Testis (tissue), 5 donors: ENCODE measurements at places on chromosomes 7 and 10.

- no peak for DNase-seq
Measured at GRCh38 chr10:93790439-93790838, 32.7 kb downstream of the LGI1 start.

DNA sequence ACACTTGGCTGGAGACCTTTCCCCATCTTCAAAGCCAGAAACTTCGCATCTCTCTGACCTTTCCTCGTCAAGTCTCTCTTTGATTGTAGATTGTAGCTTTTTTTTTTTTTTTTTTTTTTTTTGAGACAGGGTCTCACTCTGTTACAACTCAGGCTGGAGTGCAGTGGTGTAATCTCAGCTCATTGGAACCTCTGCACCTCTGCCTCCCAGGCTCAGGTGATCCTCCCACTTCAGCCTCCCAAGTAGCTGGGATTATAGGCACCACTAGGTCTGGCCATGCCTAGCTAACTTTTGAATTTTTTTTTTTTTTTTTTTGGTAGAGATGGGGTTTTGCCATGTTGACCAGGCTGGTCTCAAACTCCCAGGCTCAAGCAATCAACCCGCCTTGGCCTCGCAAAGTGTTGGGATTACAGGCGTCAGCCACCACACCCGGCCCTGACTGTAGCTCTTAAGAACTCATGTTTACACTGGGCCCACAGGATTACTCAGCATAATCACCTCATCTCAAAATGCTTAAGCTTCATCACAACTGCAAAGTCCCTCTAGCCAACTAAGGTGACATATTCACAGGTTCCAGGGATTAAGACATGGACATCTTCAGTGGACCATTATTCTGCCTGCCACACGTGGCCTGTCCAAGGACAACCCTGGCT lies 11.7 kb downstream of the POLL start:
- DNase-seq = no peak

GRCh38 chr7:102077081-102077480 lies 209.6 kb upstream of the SH2B2 start:
- DNase-seq = no peak

- no peak for DNase-seq
Measured at GRCh38 chr10:123835575-123835974, 56.0 kb downstream of the CPXM2 start.

GRCh38 chr10:28580825-28581224 lies 47.9 kb downstream of the WAC start:
- DNase-seq = no peak

DNA sequence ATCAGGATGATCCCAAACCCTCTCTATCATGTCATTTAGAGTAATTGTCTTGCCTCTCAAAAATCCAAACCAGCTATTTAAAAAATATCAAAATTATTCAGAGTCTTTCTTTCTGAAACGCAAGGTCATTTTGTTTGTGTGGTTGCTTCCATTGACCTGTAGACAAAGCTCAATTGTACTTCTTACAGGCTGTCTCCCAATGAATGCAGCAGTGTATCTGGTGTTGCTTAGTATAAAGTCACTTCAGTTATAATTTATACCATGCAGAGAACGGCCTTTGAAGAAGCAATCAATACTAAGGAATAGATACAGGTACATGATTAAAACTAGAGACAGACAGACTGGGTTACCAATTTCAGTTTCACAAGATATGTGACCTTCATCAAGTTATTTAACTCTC lies 80.9 kb downstream of the DOCK4 start:
- no peak for DNase-seq

DNA sequence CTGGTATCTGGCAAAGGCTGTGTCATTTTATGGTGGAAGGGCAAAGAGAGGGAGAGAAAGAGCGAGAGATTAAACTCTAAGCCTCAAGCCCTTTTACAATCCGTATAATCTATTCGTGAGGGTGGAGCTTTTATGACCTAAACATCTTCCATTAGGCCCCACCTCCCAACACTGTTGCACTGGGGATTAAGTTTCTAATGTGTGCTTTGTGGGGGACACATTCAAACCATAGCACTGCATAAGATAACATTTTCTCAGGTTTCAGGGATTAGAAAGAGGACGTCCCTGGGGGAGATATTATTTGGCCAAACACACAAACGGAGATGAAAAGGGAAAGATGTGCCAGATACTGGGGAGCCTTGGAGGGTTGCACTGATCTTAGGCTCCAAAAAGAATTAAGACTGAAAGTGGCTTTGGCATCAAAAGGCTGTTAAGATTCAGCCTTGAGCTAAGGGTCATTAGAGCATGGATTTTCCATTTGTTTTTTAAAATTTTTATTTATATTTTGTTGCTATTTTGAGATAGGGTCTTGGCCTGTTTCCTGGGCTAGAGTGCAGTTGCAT lies 19.0 kb downstream of the COL26A1 start:
- DNase-seq = no peak

DNA sequence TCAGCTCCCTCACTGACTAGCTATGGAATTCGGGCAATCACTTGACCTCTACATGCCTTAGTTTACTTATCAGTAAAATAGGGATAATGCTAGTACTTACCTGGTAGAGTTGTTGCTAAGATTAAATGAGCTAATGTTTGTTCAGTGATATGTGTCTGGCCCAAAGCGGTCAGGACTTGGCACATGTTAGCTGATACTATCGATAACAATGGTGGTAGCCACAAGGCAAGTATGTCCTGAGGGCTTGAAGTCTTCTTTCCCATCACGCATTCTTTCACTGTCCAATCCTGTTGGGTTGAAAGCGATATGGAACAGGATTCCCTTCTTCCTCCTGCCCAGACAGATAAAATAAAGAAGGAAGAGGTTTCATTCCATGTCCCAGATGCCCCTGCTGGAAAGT lies 25.5 kb upstream of the MXI1 start:
- no peak for DNase-seq

GRCh38 chr7:135757719-135758411 lies 9.3 kb upstream of the FAM180A start:
- peak; percentile 43 for DNase-seq

- no peak for DNase-seq
Measured at GRCh38 chr7:120951826-120952225, 1.2 kb downstream of the ING3 start.

GRCh38 chr10:35442028-35442427 lies 105.7 kb downstream of the CCNY start:
- DNase-seq = no peak

- DNase-seq = no peak
Measured at GRCh38 chr10:26528715-26529393, 90.7 kb downstream of the APBB1IP start.

GRCh38 chr10:43863859-43864591 lies 215.3 kb upstream of the ZNF32 start:
- DNase-seq = no peak

DNA sequence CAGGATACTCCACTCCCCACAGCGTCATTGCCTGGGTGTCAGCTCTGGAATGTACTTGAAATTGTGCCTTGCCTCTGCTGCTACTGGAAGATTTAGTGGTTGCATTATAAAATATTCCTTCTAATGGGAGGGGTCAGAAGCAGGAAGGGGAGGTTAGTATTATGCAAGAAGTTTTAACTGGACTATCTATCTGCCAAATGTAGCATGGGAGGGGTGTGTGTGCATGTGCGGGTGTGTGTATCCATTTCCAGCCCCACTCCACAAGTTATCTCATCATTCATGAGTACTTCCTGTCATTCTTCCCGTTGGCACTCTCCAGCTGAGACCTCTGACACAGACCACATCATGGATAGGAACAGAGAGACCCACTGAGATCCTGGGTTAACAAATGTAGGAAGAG lies 13.4 kb downstream of the MBL2 start:
- no peak for DNase-seq

DNA sequence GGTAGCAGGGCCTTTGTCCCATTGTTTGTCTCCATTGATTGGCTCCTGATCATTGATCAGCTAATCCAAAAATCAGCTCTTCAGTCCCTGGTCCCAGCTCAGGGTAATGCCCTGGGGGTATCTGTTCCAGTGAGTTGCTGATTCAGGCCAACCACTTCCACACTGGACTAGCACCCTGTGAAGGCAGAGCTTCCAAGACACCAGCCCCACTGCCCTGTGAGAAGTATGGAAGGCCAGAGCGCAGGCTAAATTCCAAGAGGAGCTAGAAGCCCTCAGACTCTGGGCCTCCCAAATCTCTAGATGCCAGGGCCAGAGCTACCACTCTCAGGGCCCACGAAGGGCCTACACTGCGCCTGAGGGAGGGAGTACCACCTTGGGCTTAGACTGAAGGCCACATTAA lies 10.4 kb downstream of the TMEM72 start:
- no peak for DNase-seq

- DNase-seq = no peak
Measured at GRCh38 chr10:86706401-86706841, 38.1 kb downstream of the LDB3 start.

- DNase-seq = no peak
Measured at GRCh38 chr10:103254538-103255325, 9.0 kb downstream of the RPEL1 start.

DNA sequence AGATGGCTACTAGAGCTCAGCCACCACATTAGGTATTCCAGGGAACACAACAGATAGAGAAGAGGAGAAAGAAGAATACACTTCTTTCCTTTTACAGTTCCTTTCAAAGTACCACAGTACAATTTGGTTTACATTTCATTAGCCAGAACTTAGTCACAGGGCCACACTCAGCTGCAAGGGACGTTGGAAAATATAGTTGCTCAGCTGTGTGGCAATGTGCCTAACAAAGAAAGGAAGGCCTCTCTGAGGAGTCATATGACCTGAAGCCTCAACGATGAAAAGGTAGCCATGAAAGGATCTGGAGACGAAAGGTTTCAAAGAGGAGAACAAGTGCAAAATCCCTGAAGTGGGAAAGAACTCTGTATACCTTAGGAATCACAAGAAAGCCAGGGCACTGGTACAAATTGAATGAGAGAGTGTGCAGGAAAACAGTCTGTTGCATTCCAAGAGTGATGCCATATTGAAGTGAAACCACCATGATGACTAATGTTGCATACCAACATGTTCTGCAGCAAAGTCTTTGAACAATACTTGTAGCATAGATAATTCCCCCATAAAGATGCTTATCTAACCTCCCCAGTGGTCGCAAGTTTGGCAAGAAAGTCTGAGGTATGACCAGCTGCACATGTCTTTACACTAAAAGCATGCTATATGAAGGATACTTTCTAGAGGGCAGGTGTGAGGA lies 278.9 kb downstream of the HPSE2 start:
- no peak for DNase-seq

GRCh38 chr7:127541548-127541947 lies 43.8 kb downstream of the GCC1 start:
- DNase-seq = no peak

DNA sequence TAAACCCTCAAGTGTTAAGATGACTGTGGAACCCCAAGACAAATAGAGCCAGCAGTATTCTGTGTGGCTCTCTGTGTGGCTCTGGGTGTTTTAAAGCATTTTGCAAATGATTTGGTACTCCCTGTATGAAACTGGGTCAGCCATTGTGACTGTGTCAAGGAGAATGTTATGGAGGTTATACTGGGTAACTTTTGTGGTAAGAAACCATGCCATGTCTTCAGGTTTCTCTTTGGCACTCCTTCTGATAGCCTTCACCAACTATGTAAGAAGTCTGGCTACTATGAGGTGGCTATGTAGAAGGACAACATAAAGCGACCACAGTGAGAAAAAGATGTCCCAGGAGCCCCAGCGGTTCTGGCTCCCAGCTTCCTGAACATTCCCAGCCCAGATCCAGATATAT lies 226.6 kb upstream of the RHOBTB1 start:
- no peak for DNase-seq

- DNase-seq = peak; percentile 18
Measured at GRCh38 chr10:110016039-110016438, 8.3 kb downstream of the ADD3 start.

DNA sequence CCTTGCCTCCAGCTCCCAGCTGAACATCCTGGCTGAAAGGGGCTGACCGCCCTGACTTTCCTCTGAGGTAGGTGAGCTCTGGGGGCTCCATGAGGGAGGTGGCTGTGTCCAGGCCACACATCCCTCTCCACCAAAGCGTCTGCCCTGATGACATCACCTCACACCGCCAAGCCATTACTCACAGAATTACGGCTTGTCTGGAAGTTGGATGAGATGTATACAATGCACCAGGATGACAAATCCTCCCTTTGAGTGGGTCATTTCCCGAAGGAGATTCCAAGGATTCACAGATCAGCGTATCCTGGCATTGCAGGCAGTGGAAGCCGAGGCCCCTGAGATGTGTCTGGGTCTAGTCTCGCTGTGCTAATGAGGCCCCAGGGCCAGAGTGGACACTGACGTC lies 15.1 kb upstream of the RET start:
- no peak for DNase-seq

- DNase-seq = no peak
Measured at GRCh38 chr7:157719008-157719682, 382.3 kb downstream of the DNAJB6 start.

DNA sequence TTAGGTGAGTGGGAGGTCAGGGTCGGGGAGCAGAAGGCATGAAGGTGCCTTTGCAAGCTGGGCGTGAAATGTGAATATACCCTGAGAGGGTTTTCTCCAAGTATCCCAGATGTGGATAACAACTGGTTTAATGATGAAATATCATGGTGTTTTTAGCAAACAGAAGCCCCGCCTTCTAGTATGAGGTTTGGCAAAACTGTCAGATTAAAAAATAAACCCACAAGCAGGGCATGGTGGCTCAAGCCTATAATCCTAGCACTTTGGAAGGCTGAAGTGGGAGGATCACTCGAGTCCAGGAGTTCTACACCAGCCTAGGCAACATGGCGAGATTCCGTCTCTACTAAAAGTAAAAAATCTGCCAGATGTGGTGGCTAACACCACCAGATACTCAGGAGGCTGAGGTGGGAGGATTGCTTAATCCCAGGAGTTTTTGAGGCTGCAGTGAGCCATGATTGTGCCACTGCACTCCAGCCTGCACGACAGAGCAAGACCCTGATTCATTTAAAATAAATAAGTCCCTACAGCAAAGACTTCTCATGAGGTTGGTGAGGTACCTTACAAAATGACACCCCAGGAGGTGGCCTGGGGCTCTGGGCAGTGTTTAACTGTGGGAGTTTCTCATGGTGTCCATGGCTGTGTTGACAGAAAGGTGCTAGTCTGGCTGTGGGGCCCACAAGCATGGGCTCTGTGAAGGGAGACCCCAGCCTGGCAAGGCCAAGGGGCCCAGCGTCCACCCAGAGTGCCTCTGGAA lies 6.7 kb upstream of the PWWP2B start:
- no peak for DNase-seq

DNA sequence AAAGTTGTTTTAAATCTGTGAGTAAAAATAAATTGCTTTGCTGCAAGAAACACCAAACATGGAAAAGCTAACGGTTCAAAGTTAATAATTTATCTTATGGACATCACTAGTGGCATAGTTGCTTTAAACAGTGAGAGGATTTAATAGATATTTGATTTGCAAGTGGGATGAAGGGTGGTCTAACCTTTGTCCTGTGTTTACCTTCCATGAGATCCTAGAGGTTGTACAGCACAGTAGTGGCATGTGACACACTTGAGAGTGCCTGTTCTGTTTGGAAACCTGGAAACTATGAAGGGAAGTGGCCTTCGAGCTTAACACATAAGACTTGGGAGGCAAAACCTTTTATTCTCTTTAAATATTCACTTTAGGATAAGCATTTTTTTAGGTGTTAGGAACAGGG lies 16.0 kb downstream of the EGFR start:
- DNase-seq = no peak

- DNase-seq = no peak
Measured at GRCh38 chr10:70911386-70911785, 23.0 kb upstream of the PCBD1 start.

- no peak for DNase-seq
Measured at GRCh38 chr10:91545384-91545783, 87.5 kb downstream of the PPP1R3C start.

- no peak for DNase-seq
Measured at GRCh38 chr10:101771380-101771779, 4.5 kb downstream of the FGF8 start.

GRCh38 chr7:95411036-95411435 lies 14.9 kb upstream of the PON3 start:
- no peak for DNase-seq
